ENCODE measurements at places on chromosomes 12 and 14.

DNA sequence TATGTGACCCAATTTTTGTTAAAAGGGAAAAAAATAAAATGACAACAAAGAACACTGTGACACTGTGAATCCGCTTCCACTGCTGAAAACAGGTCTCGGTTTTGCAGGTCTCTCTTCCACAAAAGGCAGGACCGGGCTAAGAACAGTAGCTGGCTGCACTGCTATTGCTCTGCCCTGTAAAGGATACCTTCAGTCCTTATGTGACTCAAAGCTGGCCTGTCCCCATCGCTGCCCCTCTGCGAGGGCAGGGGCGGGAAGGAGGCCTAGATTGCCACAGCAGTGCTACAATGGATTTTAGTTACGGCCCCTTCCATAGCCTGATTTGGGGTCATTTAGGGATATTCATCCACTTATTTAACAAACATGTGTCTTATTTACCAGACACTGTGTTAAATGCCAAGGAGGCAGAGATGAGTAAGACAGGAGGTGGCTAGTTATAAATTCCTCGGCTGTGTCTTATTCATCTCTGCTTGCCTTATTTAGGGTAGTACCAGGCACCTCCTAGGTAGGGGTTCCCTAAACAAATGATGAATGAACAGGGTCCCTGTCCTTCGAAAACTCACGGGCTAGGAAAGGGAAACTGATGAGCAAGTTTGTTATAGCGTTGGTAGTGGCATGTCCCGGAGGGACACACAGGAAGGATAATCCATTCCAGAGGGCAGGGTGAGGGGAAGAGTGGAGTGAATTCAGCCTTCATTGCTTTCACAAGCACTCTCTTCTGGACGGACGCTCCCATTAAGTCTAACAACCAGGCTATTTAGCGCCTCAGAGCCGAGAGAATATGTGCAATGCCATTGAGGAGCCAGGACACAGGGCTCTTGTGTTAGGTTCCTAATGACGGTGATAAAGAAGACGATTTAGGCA is 73.3 kb downstream of the EID3 start:
- no peak for DNase-seq

GRCh38 chr12:125652681-125653080 is 587.4 kb downstream of the AACS start:
- no peak for DNase-seq

GRCh38 chr14:105582639-105583038 is 56.3 kb downstream of the TMEM121 start:
- no peak for DNase-seq

- DNase-seq = no peak
These were observed 7.6 kb downstream of the PTPRO start for GRCh38 chr12:15329891-15330290.

- DNase-seq = no peak
These were observed 551.0 kb downstream of the DIO2 start for GRCh38 chr14:79660053-79660939.
